ENCODE measurements at places on chromosomes 1 and 21.

DNA sequence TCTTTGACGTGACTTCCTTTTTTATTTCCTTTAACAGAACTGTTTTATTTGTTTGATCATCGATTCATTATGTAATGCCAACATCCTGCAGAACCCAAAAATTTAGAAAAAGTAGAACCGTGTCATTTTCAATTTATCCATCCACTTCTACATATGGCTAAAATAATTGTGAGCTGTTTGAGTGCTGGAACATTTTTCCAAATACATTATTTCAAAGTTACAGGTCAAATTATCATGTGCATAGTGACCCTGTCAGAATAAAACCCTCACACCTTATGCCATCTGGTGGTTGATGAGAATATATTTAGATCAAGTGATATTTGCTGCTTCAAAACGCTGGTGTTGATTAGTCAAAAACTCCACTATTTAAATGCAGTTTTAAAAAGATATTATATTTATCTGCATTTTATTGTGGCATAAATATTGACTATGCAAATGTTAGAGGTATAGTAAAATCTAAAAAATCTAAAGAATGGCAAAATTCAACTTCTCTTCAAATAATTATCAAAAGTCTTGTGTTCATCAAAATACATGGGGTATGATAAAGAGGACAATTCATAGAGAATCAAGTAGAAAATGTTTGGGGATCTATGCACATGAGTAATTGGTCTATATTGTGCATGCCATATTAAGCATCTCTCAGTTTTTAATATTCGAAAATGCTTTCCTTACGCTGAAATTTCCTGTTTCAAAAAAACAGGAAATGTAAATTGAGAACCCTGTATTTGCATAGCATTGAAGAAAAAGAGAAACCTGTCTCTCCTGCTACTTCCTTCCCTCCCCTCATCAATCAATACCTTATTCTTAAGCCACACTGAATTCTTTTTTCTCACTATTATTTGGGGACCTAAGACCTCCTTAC, 39.7 kb downstream of the UBE2U start:
- DNase-seq = no peak

DNA sequence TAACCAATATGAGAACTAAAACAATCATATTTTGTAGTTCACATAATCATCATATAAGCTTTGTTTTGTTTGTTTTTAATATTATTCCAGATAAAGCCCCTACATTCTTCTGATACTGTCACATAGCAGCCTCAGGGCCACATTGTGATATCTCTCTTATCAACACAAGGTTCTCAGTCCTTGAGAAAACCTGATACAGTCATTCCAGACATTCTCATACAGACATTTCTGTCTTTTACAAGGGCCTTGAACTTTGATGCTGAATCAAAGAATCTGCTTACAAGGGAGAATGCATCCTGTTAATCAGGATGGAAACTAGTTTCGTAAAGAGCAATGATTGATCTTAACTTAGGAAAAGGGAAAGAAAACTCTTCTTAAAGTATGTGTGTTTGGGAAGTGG, 12.7 kb upstream of the VCAM1 start:
- no peak for DNase-seq

- DNase-seq = no peak
These were observed 342.5 kb downstream of the SEC16B start for GRCh38 chr1:177627148-177627910.

GRCh38 chr21:41803316-41803715, 36.5 kb upstream of the RIPK4 start:
- DNase-seq = no peak

- no peak for DNase-seq
These were observed 134.0 kb upstream of the LYPLAL1 start for GRCh38 chr1:219039682-219040154.

GRCh38 chr1:60581455-60582220, 500.7 kb upstream of the NFIA start:
- DNase-seq = no peak
